Activated CD4-positive, alpha-beta memory T cell treated with anti-CD3 and anti-CD28 coated beads, Interleukin-2, amount 10 ng/mL, durations not matched to agents 7 days and 5 days (primary cell): ENCODE measurements at places on chromosomes 4 and X.

DNA sequence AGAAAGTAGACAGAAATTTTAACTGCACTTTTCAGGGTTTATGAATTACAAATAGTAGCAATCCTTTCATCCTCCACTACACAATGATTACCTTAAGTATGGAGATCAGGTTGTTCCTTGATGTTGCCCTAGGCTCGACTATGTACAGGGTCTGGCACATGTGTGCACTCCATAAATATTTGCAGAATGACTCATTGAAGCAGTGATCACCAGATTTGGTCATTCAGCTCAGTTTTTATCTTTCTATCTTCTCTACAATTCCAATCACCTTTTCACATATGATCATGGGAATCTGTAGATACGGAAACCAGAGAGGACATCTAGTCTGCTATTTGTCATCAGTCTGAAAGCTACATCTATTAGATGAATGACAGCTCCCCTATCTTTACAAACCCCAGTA is 171.7 kb upstream of the HCCS start:
- DNase-seq = no peak

DNA sequence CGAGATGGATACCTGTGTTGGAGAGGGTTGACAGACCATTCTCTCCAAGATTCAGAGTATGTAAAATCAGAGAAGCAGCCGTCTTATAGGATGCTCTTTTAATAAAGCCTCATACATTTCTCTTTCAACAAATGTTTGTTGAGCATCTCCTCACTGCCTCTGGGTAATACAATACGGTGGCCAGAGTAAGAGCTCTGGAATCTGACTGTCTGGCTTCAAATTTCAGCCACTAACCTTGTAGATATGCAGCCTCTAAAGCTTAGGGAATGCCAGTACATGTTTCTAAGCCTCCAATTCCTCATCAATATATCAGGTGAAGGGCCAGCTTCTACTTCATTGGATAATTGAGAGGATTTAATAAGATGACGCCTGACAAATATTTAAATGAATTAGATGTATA is 61.3 kb downstream of the CLNK start:
- DNase-seq = no peak

DNA sequence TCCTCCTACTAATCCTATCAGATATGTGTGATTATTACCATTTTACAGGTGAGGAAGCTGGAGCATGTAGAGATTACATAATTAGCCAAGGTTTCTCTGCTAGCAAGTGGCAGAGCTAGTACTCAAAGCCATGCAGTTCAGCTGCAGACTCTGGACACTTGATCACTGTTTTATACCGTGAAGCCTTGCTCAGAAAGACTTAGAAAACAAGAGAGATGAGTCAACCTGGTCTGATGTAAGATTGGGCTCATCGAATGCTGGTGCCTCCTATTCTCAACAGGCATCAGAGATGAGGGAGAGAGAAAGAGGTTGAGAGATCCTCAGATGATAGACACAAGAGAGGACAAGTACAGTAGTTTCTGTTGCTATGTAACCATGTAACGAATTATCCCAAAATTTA is 19.0 kb upstream of the PDE5A start:
- DNase-seq = no peak

DNA sequence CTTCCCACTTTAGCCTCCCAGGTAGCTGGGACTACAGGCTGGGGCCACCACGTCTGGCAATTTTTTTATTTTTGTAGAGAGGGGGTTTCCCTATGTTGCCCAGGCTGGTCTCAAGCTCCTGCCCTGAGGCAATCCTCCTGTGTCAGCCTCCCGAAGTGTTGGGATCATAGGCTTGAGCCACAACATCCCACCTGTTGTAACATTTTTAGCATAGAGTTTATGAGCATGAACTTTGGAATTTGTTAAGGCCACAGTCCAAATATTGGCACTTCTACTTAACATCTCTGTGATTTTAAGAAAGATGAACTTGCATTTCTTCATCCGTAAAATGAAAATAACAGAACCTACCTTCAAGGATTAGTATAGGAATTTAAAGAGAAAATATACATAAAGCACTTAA is 445.6 kb downstream of the IQCM start:
- DNase-seq = no peak

DNA sequence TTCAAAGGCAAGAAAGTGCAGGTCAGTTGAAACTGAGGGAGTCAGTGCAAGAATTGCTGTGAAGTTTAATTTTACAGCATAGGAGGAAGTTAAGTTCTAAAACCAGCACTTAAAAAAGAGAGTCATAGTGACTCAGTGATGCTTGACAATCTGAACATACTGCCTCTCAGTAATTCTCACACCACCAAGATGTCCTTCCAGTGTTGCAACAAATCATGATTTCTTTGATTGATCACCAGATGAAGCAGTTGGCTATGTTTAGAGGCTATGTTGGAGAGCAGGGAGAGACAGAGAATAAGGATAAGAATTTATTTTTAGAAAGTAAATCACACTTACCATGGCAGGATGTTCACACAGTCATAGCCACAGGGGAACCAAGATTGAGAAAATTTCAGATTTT is 13.2 kb downstream of the TRIM2 start:
- no peak for DNase-seq

DNA sequence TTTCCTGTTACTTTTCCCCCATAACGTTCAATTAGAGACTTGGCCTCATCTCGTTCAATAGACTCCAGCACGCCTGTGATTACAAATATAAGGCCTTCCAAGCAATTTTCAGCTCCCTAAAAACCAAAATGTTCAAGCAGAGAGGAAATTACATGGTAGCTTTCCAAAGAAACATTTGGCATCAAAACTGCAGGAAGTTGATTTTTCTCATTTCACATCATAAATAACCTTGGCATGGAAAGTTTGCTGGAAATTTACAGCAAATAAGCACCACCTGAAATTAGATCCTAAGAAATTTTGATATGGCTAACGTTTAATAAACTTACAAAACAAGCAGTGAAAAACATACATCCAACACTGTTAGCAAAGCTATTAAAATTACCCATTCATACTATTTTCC is 53.3 kb downstream of the RFC1 start:
- no peak for DNase-seq
